ENCODE measurements at places on chromosomes 11 and 22.
A peak's percentile ranks its signal among the peaks of the same experiment; 100 is the strongest.

DNA sequence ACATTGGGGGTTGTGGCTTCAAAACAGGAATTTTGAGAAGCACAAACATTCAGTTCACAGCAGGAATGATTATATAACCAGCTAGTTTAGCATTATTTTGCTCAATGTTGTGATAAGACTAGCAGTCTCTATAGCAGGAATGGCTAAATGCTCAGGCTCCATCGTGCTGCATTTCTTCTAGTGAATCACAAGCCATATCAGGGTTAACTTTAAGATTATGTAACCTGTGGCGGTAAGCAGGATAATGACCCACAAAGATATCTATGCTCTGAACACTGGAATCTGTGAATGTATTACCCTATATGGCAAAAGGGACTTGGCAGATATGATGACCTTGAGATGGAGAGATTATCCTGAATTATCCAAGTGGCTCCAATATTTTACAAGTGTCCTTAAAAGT is 14.8 kb downstream of the FSHB start:
- DNase-seq, result no peak

DNA sequence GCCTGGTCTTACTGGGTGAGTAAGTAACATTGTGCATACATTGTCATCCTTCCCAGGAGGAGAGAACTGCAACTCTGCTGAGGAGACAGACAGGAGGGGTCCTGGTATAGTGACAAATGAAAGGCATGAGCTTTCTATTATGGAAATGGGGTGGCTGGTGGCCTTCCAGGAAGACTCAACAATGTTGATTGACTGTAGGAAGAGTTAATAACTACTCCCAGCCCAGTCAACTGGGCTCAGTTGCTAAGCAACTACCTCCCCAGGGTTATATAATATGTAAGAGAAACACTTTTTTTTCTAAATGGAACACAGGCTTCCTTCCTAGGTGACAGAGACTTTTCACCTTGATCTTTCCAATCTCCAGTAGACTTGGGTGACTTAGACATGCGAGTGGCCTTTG is 28.2 kb downstream of the SEZ6L start:
- no peak for DNase-seq

DNA sequence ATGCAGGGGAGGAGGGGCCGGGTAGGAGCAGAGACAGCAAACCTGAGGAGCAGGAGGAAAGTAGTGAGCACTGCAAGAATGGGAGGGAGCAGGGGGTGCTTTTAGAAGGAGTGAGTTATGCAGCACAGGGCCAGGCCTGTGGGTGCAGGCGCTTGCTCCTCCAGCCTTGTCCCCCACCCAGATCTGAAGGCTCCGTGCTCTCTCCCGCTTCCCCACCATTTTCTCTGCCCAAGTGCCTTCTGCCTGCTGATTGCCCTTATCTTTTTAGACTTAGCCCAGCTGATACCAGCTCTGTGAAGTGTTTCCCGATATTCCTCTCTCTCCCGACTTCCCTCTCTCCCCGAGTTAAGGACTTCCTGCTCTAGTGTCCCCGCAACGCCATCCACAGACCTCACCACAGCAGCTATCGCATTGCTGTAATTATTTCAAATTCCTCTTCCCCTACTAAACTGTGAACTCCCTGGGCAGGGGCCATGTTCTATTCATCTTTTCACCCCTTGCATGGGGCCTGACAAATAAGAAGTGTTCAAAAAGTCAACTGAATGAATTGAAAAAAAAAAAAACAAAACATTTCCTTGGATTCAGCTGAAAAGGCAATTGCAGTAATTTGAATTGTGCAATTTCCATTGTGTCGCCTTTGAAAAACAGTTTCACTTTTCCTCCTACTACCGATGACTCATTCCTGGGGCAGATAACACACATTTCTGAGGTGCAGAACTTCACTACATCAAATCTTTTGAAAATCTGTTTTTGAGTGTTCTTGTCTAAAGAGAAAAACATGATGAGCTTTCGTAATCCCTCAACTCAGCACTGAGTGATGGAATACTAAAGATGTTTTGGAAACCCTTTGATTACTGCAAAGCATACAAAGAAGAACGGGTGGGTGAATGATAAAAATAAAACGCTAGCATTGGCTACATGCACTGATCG is 69.7 kb upstream of the BMAL1 start:
- DNase-seq, result no peak

GRCh38 chr11:16815047-16815767 is 76.8 kb downstream of the C11orf58 start:
- no peak for DNase-seq

- no peak for DNase-seq
Measured at GRCh38 chr22:30411780-30412179, 13.8 kb upstream of the MTFP1 start.

DNA sequence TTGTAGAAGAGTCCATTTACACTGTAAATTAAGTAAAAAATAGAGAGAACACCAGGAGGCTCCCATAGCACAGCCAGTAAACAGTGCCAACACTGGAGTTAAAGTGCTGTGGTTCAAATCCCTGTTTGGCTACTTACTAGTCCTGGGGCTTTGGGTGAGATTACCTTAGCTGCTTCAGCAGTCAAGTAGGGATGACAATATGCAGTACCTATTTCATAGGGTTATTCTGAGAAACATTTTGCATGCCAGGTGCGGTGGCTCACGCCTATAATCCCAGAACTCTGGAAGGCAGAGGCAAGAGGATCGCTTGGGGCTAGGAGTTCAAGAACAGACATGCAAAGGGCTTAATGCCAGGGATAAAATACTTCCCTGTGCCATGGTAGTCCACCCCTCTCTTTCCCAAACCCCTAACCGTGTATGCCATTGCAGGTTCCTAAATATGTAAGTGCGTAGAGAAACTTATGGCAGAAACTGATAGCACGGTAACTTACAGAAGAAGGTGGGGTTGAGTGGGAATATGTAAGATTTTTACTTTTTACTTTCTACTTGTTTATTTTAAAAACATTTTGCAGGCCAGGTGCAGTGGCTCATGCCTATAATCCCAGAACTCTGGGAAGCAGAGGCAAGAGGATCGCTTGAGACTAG is 86.4 kb upstream of the PICALM start:
- DNase-seq, result no peak

GRCh38 chr22:22395245-22395644 is 113.3 kb downstream of the ZNF280B start:
- DNase-seq, result no peak

DNA sequence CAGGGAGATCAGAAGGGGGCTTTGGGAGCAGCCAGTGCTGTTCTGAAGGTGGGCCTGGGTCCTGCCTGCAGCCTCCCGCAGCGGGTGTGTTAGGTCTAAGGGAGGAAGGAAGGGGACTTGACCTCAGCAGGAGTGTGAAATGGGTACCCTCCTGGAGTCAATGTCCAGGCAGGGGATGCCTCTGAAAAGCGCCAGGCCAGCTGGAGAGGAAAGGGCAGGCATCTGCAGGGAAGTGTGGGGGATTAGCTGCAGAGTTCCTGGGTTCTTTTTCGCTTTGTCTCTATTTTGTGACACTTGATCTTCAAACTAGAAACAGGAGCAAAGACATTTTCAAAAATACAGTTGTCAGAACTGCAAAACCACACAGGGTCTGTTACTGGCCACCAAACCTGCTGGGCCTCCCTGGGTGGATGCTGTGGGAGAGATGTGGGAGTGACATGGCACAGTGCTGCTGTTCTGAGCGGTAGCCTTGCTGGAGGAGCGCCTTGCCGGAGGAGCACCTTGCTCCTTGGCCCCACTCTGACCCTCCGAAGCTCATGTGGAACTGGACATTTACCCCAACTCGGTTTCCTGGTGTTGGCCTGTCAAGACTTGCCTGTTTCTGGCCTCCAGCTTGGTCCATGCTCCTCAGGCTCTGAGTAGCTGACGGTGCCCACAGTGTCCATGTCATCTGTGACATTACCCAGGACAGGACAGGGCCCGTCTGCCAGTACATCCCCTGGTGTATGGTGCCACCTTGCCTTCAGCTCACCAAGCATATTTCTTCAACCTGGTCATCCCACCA is 25.9 kb downstream of the MED15 start:
- no peak for DNase-seq

DNA sequence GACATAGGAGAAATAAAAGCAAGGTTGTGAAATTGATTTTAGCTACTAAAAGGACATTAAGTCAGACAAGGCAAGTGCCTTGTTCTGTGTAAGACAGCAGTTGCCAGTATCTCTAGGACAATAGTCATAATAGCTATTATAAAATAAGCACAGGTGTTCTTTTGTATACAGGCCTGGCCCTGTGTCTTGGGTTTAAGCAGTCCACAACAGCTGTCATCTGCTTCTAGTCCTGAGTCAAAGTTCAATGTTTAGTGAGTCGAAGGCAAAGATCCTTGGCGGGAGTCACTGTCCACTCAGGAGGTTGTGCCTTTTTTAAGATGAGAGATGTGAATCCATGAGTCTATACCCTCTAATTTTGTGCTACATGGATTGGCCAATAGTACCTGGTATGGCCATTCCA is 79.5 kb downstream of the SC5D start:
- DNase-seq, result no peak

DNA sequence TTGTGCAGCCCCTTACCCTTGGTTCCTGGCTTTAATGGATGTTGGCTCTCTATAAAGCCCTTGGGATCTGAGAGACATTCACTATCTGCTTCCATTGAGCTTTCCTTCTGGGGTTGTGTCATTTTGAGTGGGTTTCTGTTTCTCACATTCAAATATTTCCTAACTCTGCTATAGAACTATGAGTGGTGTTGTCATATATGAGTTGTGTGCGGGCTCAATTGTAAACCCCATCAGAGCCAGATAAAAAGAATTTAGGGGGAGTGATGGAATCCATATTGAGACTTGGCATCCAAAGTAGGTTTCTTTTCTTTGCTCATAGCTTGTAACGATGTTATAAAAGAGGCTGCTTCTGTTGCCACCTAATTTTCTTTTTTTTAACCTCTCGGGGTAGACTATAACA is 41.8 kb upstream of the SPON1 start:
- no peak for DNase-seq

DNA sequence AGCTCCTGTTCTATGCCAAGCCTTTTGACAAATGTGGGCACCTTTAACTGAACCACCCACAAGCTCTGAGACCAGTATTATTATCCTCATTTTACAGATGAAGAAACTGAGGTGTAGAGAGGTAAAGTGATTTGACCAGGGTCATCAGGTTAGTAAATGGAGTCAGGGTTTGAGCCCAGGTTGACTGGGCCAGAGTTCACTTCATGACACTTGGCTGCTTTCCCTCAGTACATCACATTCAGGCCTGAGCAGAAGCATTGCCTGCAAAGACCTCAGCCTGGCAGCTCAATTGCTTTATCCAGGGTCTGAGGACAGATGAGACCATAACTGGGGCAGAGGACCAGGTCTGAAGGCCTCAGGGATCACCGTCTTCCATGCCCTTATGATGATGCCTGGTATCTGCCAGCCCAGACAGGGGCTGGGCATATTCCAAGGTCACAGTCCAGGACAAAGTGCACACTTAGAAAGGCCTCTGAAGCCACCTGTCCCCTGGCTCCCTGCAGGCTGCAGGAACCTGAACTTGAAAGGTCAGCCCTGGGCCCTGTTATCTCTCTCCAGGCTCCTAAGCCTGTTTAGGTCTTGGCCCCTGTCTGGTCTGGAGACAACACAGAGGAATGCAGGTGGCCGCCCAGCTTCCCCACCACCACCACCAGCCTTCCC is 32.0 kb downstream of the POU2AF3 start:
- no peak for DNase-seq

DNA sequence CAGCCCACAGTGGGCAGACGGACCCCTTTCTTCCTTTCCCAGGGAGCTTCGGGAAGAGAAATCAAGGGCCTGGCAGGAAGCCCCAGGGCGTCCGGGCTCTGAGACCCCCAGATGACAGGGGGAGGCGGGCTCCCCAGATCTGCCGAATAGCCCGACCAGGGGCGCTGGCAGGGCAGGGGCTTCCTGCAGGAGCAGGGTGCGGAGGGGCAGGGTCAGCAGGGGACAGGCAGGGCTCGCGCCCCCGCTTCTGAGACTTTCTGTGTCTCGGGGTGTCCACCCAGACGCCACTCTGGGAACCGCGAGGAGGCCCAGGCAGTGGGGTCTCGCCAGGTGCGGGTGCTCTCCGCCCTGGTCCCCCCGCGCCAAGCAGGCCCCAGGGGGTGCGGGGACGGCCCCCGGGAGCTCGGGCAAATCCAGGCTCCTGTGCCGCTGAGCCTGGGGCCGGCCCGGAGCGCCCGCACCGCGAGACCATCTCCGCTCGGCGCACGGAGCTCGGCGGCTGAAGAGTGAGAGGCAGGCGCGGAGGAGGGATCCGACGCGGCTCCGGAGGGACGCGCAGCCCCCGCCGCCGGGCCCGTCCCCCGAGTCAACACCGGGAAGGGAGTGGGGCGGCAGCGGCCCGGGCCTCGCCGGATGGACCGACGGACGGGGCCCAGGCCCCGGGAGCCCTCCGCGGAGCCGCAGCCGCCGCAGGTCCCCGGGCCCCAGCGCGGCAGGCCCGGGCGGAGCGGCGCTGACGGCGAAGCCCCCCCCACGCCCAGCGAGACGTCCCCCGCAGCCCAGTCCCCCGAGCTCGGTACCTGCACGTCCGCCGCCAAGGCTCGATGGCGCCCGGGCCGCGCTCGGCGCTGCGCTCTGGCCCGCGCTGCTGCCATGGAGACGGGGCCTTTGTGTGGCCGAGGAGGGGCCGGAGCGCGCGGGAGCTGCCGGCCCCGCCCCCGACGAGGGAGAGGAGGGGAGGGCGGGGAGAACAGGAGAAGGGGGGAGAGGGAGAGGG is at the start of gene PLXNB2:
PLXNB2 (minus strand) TSS at position 894 of the 997 bp plus-strand sequence. CDS start 17,062 bp downstream, outside the sequence.
- DNase-seq, result peak; percentile 81

GRCh38 chr11:70547821-70548670 is 149.7 kb downstream of the CTTN start:
- DNase-seq, result no peak

DNA sequence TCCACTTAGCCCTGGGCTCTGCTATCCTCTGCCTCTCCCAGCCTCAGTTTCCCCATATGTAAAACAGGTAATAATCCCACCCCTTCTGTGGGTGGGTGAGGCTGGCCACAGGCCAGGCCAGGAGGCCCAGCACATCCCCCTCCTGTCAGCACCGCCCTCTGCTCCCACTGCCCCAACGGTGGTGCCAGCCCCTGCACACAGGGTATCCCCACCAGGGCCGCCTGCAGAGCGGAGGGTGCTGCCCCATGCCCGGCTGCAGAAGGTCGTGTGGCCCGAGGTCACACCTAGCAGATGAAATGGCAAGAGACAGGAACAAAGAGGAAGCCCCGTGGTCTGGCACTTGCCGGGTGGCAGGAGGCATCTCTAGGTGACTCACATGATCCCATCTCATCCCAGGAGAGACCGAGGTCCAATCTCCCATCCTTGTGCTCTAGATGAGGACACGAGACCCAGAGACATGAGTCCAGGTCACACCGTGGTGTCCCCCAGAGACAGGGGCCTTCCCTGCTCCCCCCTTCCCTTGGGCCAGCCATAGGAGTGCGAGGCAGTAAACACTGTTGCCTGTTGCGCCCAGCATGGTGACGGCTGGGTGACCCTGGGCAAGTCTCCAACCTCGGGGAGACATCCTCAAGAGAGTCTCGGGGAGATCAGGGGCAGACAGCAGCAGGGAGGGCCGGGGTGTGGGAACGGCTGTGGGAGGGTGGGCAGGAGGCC is 27.2 kb upstream of the PPARA start:
- no peak for DNase-seq

- no peak for DNase-seq
Measured at GRCh38 chr11:88326099-88326498, 11.4 kb downstream of the CTSC start.

- DNase-seq, result no peak
Measured at GRCh38 chr11:94134651-94135512, 6.2 kb downstream of the PANX1 start.
